ENCODE measurements at places on chromosomes 5 and 9. TPM values are rescaled to one million over a fixed set of nuclear protein-coding genes. Genes with fewer than 3 reads are reported as not detected.

SET gene
- 422 TPM for total RNA-seq

DNA sequence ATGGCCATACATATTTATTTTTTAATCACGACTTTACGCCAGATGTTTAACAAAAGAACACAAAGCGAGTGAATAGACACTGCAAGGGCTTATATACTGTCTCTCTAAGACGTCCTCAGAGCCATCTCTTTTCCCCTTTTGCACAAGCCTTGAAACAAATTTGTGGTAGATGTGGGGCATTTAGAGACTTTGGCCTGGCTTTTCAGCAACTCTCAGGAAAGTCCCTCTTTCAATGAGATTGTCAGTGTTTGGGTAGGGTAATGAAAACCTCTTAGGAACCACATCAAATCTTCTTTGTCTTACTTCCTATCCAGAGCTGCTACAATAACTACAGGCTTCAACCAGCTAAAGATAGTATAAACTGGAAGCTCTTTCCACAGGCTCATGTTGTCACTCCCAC is 380.0 kb downstream of the ANXA1 start:
- no peak for DNase-seq
- no peak overlapping the region for H3K27ac ChIP-seq
- no peaks in the 10 kb centered on the region for H3K4me1 ChIP-seq
- H3K4me3 ChIP-seq, result no peak overlapping the region
- no peaks in the 10 kb centered on the region for H3K27me3 ChIP-seq

DNA sequence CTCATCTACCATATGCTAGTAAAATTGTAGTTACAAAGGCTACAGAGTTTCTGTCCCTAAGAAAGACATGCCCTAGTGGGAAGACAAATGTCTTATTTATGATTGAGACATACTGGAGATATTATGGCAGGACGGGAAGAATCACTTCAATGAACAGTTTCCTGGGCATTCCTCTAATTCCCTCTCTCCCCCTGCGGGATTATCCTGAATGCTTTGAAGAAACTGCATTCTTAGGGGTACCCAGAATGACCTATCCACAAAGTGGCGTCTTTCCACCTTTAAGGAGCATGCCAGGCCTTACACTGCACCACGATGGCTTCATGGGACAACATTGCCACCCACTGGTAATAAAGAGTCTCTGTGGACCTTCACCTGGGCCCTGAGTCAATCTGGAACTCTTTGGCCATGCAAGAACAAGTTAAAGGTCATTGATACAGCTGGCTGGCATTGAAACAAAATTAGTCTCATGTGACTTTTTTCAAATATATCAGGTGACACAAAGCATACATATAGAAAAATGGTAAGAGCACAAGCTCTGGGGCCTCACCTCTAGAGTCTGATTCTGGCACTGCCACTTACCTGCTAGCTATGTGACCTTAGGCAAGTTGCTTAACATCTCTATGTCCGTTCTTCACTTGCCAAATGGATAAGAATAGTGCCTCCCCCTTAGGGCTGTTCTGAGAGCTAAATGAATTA is 32.0 kb downstream of the ANKRD55 start:
- H3K27me3 ChIP-seq, result no peaks in the 10 kb centered on the region
- no peak overlapping the region for H3K4me3 ChIP-seq
- no peak overlapping the region for H3K27ac ChIP-seq

GRCh38 chr5:106269252-106269843 is 1401.4 kb downstream of the EFNA5 start:
- H3K27ac ChIP-seq, result no peak overlapping the region
- no peaks in the 10 kb centered on the region for H3K27me3 ChIP-seq
- no peak overlapping the region for H3K4me3 ChIP-seq
- no peaks in the 10 kb centered on the region for H3K4me1 ChIP-seq
- no peak for DNase-seq

FBXO10 gene
- total RNA-seq, result 39.8 TPM

GRCh38 chr5:144451187-144451973 is 280.7 kb downstream of the KCTD16 start:
- H3K4me3 ChIP-seq, result no peak overlapping the region
- H3K27me3 ChIP-seq, result no peaks in the 10 kb centered on the region
- H3K4me1 ChIP-seq, result no peaks in the 10 kb centered on the region

GRCh38 chr9:127835991-127836516 is 18.4 kb downstream of the ENG start:
- H3K4me3 ChIP-seq, result no peak overlapping the region
- H3K4me1 ChIP-seq, result peaks cover 4% of the 10 kb centered on the region
- no peaks in the 10 kb centered on the region for H3K27me3 ChIP-seq
- H3K36me3 ChIP-seq, result no peaks in the 10 kb centered on the region
- no peak overlapping the region for H3K27ac ChIP-seq

GRCh38 chr5:36028816-36029465 is 37.7 kb downstream of the UGT3A2 start:
- H3K4me3 ChIP-seq, result no peak overlapping the region
- H3K27ac ChIP-seq, result no peak overlapping the region
- no peaks in the 10 kb centered on the region for H3K27me3 ChIP-seq

DNA sequence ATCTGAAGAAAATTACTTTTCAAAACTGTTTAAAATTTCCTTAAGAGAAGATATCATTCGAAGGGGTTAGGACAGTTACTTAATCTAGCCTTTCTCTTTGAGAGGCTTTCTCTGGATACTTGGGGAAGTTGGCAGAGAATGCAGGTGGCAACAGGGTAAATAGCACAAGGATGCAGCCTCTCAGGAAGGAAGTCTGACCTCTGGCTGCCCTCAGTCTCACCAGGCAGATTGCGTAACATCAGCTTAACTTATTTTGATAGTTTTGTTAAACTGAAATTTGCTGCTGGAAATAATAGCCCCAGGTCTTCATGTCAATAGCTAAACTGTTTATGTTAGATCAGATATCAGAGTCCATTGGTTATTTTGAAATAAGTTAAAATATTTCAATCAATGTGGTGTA is 20.4 kb downstream of the CCDC192 start:
- H3K4me1 ChIP-seq, result no peaks in the 10 kb centered on the region
- H3K36me3 ChIP-seq, result no peaks in the 10 kb centered on the region
- no peak for DNase-seq

DNA sequence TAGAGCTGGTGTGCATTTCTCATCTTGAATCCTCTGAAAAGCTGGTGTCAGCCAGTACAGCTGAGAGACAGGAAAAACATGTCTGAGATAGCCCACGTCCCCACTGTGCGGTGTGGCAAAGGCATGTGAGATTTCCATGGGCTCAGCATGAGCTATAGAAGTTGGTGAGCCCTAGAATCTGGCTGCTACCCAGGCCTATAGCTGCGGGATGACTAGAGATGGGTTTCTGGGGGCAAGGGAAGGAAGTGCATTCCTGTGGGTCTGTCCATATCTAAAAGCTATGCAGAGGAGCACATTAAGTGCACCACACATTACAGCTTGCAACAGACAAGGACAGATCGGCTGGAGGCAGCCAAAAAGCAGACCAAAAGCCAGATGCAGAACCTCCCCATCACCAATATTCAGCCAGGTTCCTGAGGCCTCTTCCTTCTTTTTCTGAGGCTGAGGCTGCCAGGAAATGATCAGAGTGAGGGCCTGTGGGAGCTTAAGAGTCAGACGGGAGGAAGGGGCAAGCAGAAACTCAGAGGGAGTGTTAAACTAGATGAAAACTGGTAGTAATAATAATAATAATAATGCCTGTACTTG is 55.8 kb upstream of the RANBP3L start:
- no peak for DNase-seq
- H3K27ac ChIP-seq, result no peak overlapping the region
- H3K4me3 ChIP-seq, result no peak overlapping the region

- H3K4me3 ChIP-seq, result no peak overlapping the region
- DNase-seq, result no peak
- H3K36me3 ChIP-seq, result no peaks in the 10 kb centered on the region
- H3K4me1 ChIP-seq, result no peaks in the 10 kb centered on the region
These were observed 140.6 kb upstream of the KLF4 start for GRCh38 chr9:107630156-107630555.

GRCh38 chr9:126395439-126396212 is 69.0 kb downstream of the MVB12B start:
- no peaks in the 10 kb centered on the region for H3K36me3 ChIP-seq
- no peak overlapping the region for H3K27ac ChIP-seq
- DNase-seq, result no peak

TPRN gene
- 21.7 TPM for total RNA-seq

GRCh38 chr5:58641533-58641932 is 58.7 kb downstream of the RAB3C start:
- H3K4me3 ChIP-seq, result no peak overlapping the region
- H3K4me1 ChIP-seq, result no peaks in the 10 kb centered on the region
- H3K27me3 ChIP-seq, result peaks cover 4% of the 10 kb centered on the region
- H3K36me3 ChIP-seq, result no peaks in the 10 kb centered on the region
- H3K27ac ChIP-seq, result no peak overlapping the region
- DNase-seq, result no peak

Data from Panc1 (cell line).